ENCODE measurements at places on chromosomes 6 and 20.

- no peak for DNase-seq
Observed at GRCh38 chr6:166760288-166760687, 133.2 kb upstream of the RPS6KA2 start.

GRCh38 chr6:108027056-108027455, 47.5 kb downstream of the OSTM1 start:
- DNase-seq: no peak

- peak; percentile 66 for DNase-seq
Observed at GRCh38 chr6:112253841-112254816, at the start of gene LAMA4. Gene LAMA4 (minus strand): TSS chr6:112254567. CDS start chr6:112254150, 417 bp downstream.

DNA sequence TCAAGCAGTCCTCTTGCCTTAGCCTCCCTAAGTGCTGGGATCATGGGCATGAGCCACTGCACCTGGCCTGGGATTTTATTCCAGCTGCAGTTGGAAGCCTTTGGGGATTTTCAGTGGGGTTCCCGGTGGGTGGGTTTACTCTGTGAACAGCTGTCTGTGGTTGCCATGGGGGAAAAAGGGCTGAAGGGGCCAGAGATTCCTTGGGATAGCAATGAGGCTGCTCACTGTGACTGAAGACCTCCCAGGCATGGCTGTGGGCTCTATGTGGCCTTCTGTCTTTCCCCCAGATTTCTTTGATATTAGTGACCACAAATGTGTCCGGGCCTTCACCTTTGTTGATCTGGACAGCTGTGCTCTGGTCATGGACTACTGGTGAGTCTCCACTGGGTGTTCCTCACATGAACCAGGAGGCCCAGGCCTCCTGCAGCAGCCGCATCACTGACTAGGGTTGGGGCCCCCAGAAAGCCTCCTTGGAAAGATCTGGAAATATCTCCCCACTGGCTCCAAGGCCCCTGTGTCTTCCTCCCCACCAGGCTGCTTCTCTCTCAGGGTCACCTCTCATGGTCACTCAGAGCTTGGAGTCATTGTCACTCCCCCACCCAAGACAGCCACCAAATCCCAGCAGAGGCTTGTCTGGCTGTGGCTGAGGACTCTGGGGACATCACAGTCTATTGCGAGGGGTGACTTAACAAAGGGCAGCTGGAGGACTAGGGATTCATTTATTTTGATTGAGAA, 33.4 kb downstream of the EFCAB8 start:
- no peak for DNase-seq

GRCh38 chr20:44997171-44997570, 30.9 kb downstream of the STK4 start:
- DNase-seq: no peak

GRCh38 chr6:55931101-55931500, 55.7 kb upstream of the BMP5 start:
- no peak for DNase-seq

DNA sequence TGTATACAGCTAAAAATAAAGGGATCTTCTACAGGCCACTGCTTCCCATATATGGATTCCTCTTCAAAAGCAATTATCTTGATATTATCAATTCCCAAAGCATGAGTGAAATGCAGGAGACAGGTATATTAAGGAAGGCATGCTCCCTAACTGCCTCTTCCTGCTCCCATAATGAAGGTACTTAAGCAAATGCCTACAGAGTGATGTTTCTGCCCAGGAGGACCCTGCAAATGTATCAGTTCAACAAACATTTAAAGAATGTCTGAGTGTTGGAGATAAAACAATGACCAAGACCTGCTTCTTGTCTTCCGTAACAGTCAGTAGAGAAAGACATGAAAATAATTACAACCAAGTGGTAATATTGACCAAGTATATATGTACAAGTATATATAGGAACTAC, 4.2 kb downstream of the UBE2J1 start:
- DNase-seq: peak; percentile 15

DNA sequence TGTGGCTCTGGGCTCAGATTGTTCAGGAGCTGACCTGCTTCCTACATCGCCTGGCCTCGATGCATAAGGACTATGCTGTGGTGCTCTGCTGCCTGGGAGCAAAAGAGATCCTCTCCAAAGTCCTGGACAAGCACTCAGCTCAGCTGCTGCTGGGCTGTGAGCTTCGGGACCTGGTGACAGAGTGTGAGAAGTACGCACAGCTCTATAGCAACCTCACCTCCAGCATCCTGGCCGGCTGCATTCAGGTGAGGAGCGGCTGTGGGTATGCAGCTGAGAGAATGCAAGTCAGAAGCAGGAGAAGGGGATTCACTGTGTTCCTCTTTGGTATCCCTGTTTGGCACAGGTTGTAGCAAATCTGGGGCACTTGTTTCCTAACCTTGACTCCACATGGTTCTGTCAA, 17.9 kb downstream of the CUL9 start:
- no peak for DNase-seq

DNA sequence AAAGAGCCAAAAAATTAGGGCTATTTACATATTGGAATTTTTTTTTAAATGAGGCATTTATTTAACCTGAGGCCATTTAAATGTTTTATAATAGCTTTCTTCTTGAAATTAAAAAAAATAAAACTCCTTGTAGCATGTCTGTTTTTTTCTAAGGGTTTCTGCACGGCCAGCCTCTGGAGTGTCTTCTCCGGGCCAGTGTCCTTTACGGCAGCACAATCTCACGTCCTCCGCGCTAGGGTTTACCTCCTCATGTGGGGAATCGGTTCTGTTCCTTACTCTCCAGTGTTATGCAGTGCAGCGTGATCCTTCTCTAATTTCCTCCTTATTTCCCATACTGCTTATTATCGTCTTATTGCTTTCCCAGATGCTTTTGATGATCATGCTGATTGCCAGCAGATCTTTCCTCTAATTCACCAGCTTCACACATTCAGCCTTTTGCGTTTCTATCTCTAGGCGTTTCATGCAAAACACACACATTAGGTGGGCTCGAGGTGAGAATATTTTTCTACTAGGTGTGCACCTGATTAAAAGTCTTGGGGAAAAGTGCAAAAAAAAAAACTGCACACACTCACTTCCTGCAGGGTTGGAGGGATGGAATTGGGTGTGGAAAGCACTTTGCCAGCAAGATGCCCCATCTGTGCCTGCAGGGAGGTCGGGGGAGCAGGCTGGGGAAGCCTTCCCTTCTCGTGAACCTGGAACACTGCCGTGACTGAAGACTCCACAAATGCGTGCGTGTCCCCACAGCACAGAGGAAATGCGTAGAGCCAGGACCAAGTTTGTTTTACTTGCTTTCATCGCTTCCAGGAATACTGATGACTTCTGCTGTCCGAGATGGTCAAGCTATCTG, 56.1 kb downstream of the PSMG4 start:
- no peak for DNase-seq

- no peak for DNase-seq
Observed at GRCh38 chr6:91718198-91718597, 1131.3 kb upstream of the MAP3K7 start.

DNA sequence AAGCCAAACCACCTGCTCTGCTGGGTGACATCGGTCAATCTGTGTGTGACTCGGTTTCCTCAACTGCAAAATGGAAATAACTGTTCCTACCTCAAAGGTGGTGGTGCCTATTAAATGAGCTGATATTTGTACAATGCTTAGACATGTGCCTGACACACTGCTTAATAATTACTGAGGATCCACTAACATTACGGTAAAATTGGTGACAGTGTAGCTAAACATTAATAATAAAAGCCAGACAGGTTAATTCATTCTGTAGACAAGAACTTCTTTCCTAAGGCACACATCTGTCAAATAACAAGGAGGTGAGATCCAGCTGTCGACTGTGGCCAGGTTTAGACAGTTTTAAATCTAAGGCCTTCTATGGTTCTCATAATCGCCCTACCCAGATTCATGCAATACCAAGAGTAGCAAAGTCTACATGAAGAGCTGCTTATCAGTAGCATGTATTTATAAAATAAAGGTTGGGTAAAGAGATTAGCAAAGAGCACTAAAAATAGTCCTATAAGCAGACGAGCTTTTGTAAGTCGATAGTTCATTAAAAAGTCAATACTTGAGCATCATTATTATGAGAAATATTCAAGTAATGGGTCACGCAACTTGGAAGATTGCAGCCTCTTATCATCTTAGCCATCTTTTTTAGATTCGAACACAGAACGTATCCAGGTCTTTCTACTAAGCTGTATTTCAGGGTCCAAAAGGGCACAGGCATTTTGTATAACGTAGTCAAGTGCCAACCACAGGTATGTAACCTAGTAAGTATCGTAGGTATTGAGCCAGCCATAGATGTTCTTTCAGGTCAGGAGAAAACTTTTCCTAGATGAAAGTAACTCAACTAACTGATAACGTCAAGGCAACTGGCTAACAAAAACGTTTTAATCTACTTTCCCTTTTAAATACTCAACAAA, 3.2 kb downstream of the CNKSR3 start:
- no peak for DNase-seq

- DNase-seq: no peak
Observed at GRCh38 chr6:364609-365540, 26.7 kb upstream of the IRF4 start.

- DNase-seq: no peak
Observed at GRCh38 chr20:61659246-61659993, 406.3 kb downstream of the TAF4 start.

- peak; percentile 57 for DNase-seq
Observed at GRCh38 chr6:109349419-109349987, 32.8 kb downstream of the CD164 start.

DNA sequence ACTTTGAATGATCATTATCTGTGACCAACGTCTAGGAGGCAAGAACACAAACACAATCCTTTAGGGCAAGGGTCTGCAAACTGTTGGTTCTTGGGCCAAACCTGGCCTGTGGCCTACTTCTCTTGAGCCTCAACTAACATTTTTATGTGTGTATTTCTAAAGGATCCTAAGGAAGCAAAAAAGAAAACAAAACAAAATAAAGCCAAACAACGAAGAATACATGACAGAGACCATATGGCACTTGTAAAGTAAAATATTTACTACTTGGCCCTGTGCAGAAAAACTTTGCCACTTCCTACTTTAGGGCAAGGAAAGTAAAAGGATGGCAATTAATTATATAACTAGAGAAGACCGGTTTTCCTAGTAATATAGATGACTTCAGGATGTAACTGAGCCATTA, 1056.2 kb downstream of the EPHA7 start:
- no peak for DNase-seq

DNA sequence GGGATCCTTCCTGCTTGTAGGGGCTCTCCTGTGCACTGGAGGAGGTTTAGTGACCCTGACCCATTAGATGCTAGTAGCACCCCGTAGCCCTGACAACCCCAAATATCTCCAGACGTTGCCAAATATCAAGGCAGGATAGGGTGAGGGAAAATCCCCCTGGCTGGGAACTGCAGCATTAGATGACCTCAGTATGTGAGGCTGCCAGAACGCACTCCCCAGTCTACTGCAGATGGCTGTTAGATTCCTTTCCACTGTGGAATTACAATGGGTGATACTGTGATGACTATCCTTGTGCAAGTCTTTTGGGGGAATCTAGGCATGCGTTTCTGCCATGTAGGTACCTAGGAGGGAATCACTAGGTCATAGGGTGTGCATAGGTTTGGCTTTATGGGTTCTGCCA, 226.3 kb upstream of the KCNG1 start:
- no peak for DNase-seq

- no peak for DNase-seq
Observed at GRCh38 chr6:34172961-34173775, 27.3 kb upstream of the GRM4 start.

DNA sequence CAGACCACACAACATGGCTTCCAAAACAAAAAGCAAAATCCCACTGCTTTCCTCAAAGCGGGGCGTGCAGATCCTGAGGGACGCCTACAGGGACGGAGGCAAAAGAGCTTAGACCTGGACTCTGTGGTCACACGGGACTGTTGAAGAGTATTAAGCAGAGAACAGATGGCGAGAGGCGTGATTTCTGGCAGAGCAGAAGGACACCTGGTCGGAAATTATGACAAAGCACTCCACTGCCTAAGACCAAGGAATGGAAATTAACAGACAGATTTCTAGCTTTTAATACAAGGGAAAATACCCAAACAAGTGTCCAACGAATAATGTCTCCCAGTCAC, 15.4 kb downstream of the CST7 start:
- DNase-seq: no peak

DNA sequence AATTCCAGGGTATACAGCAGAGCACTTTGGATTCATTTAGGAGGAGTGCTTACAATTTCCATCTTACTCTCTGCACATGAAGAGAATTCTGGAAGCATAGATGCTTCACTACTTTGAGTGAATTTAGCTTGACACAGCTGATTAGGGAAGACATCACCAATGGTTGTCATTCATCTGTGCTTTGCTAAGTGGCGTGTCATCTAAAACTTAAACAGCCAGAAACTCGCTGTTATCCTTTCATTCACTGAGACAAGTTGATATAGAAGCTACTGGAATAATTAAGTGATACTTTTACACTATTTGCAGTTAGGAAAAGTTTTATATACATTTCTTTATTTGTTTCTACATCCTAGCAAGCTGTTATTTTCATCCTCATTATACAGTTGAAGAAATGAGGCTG, 635.3 kb upstream of the FLRT3 start:
- no peak for DNase-seq

- DNase-seq: no peak
Observed at GRCh38 chr6:53686355-53686940, 20.9 kb upstream of the KLHL31 start.

GRCh38 chr20:24970754-24971153, 21.7 kb downstream of the CST7 start:
- DNase-seq: no peak

DNA sequence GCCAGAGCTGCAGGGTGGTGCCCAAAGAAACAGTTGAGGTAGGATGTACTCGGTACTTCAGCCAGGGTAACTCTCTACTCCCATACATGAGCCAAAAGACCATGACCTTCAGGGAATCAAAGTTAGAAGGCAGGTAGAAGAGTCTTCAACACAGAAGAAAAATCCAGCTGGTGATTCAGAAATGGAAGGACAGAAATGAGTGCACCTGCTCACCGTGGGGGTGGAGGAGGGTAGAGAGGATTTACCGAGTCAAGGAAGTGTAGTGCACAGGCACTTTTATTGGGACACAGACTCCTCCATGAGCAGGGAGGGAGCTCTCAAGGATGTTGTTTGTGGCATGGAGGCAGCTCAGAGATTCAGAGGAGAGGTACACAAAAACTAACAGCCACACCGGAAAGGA, 330.3 kb upstream of the PRDM1 start:
- no peak for DNase-seq

GRCh38 chr20:59069026-59069425, 26.4 kb upstream of the PRELID3B start:
- DNase-seq: no peak

DNA sequence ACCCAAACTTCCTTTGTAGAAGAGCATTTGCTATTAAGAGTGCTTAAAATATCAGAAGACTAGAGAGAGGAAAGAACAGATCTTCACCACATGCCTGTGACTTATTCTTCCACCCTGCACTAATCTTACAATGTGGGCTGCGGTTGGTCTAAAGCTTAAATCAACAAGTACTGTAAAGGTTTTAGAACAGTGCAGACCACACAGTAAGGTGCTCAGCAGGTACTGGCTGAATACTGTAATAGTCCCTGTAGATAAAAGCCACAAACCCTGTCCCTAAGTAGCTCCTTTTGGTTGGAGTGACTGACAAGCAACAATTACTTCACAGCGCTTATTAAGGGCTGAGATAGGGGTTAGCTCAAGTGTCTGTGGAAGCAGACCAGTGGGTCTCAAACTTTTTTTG, 972 bp upstream of the PHF3 start:
- DNase-seq: no peak
